ENCODE measurements at places on chromosomes 12 and 14.

DNA sequence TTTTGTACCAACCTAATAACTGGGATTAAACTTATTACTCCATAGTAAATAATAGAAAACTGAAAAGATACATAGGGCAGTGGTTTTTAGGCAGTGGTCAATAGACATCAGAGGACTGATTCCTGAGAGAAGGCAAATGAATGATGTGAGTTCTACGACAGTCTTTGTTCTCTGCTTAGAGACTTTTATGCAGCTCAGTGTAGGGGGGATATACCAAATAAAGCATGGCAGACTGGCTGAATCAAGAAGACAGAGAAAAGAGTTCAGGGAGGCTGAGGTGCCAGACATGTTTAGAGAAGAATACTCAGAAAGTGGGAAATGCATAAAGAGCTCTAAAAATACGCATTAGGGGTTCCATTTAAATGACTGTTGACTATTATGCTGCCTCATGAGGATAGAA is 320.8 kb upstream of the FAR2 start:
- DNase-seq = no peak

DNA sequence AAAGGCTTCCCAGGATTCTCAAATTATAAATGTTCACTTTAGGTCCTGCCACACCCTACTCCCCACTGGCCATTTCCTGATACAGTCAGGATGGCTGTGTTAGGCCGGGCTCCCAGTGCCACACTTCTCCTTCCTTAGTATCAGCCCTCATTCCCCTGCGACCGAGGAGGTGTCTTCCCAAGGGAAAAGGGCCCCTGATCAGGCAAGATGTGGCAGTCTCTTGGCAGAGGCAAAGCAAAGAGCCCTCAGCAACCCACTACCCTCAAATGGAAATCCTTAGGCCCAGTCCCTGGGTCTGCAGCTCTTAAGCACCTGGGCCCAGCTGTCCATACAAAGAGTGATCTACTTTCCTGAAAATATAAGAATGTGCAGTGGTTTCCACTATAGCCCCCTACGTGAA is 96.5 kb upstream of the VASH1 start:
- no peak for DNase-seq

- DNase-seq = peak; percentile 32
These were observed 55.5 kb downstream of the SLC16A7 start for GRCh38 chr12:59651229-59651920.

DNA sequence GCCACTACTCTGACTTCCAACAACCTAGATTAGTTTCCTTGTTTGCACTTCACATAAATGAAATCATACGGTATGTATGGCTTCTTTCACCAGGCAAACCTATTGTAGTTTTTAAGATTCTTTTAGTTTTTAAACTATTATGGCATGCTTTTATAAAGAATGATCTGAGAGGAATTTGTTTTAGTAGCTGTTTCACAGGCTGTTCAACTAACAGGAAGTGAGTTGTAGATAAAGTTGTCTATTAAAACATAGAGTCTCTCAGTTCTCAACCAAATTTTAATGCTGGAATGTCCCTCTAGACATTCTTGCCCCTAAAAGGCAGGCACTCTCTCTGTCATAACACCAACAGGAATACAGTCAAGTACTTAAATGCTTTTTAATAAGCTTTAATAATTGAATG is 102.7 kb upstream of the DACT1 start:
- peak; percentile 27 for DNase-seq

DNA sequence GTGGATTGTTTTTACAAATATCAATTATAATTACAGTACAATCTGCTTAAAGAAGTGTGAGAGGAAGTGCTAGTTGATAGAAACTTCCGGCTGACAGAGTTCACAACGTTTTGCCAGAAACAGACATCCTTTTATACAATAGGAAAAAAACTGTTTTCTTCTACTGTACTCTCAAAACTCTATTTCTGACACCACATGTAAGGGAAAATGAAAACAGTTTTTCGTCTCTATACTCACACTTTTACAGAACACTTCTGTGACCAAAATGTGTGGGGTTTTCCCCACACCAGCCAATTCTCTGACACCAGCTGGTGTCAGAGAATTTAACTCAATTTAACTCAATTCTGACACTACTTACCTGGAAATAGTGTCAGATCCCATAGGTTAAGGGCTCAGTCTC is 24.2 kb upstream of the HIF1A start:
- DNase-seq = no peak

GRCh38 chr12:58978717-58979116 is 58.4 kb upstream of the LRIG3 start:
- no peak for DNase-seq

DNA sequence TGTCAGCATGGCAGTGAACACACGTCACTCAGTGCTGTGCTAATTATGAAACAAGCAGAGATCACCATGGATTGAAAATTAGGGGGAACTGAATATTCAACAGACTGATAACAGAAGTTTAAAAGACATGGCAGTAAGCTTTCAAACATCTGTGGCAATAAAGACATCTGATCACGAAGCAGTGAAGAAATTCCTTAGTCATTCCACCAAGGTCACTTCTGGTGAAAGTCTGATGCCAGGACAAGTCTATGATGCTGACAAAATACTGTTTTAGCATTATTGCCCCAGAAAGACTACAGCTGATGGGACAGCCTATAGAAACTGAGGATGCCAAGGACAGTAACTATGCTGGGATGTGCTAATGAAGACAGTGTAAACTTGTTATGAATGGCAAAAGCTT is 126.9 kb upstream of the RBM19 start:
- no peak for DNase-seq

DNA sequence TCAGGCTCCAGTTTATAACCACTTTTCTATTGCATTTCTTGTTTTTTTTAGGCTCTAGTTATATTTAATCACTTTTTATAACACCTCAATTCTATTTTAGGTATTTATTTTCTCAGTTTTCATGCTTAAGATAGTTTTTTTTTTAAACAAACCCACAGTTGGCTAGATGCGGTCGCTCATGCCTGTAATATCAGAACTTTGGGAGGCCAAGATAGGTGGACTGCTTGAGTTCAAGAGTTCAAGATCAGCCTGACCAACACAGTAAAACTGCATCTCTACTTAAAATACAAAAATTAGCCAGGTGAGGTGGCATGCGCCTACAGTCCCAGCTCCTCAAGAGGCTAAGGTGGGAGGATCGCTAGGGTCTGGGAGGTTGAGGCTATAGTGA is 93.0 kb downstream of the PPP1R12A start:
- DNase-seq = no peak

DNA sequence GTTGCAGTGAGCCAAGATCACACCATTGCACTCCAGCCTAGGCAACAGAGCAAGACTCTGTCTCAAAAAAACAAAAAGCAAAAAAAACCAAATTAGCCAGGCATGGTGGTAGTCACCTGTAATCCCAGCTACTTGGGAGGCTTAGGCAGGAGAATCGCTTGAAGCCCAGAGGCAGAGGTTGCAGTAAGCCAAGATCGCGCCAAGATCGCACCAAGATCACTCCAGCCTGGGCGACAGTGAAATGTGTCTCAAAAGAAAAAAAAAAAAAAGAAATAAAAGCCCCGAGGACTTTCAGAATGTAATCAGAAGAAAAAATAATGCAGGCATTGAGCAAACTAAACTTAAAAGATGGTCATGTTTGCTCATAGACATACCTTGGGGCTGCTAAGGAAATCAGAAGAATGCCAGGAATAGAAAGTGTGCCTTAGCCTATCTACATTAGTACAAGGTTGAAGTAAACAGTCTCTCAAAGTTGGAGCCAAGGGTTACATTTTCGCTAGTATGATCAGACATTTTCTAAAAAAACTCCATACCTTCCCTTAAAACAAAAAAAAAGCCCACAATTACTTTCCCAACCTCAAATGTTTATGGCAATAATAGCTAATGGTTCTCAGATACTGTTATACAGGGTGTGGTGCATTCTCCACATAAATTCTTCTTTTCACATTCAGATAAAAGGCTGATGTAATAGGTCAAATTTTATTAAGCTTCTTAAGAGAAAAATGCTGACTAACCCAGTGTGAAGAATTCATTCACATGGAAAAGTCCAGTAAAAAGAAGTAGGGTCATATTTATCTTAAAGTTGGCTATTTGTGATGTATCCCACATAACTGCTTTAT is 15.8 kb downstream of the DTD2 start:
- DNase-seq = peak; percentile 37

DNA sequence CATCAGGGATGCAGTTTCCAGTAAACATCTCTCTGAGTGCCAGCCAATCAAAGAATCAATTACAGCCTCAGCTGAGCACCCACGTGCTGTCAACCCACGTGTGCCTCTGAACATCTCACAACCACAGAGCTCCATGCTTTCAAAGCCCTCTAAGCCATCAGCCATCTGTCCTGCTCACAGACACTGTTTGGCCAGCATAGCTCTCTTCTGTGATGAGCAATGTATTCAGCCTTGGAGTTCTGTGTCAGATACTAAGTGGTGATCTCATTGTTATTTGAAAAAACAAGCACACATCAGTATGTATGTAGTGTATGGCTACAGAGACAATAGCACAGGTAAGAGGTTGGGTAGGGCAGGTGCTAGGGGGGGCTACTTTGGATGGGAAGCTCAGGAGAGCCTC is 94.3 kb downstream of the RGS6 start:
- DNase-seq = no peak
